ENCODE measurements at places on chromosomes 6 and 20.

DNA sequence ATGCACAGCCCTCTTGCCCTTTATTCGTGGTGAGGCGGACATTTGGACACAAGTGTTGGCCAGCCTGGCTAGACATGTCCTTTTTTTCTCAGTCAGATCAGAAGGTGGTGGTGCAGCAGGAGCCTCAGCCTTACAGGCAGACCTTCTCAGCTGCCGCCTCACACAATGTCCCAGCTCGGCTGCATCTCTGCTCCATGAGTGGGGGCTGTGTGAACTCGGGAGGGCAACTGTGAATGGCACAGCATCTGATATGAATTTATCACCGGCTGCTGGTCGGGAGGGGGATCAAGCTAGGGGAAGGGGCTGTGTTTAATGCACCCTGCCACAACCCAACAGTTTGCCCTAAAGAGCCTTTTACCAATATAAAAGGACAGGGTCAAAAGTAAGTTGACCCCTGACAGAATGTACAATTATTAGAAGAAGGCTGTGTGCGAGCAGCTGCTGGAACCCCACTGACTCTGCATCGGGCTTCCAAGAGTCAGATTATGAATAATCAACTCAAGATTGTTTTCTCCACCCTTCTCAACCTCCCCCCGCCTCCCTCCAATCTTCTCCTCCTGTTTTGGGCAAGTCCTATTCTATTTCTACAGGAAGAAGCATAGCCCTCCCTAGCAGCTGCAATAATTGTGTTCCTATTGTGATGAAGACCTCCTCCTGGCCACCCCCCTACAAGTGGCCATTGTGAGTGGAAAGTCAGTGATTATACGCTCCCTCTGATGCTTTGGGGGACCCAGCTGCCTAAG lies 245.2 kb downstream of the PKHD1 start:
- no peak for DNase-seq

DNA sequence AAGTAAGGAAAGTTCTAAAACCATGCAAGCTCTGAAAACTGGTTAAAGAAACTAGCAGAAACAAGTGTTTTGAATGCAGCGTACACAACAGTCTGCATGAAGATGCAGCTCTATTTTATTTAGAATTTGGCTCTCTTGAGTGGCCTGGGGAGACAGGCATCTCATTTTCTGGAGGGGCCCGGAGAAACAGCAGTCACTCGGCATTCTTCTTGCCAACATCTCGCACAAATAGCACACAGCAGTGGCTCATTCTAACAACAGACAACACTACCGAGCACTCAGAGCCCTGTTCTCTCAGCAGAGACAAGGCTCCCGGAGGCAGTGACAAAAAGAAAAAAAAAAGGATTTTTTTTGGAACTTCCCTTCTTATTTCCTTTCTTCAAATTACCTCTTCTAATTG lies 108.5 kb upstream of the STMND1 start:
- DNase-seq: no peak

GRCh38 chr6:5961836-5962235 lies 44.9 kb downstream of the NRN1 start:
- no peak for DNase-seq

- peak; percentile 68 for DNase-seq
These were observed 13.6 kb downstream of the ITPA start for GRCh38 chr20:3222635-3223600.

Data from CD4-positive, alpha-beta T cell treated with Interleukin-17A for 4 hours (primary cell).